ENCODE measurements at places on chromosomes 11 and 22.

GRCh38 chr22:25083807-25084200 lies 115.9 kb upstream of the CRYBB3 start:
- no peak for DNase-seq

GRCh38 chr11:32418836-32419235 lies 16.5 kb downstream of the WT1 start:
- no peak for DNase-seq

DNA sequence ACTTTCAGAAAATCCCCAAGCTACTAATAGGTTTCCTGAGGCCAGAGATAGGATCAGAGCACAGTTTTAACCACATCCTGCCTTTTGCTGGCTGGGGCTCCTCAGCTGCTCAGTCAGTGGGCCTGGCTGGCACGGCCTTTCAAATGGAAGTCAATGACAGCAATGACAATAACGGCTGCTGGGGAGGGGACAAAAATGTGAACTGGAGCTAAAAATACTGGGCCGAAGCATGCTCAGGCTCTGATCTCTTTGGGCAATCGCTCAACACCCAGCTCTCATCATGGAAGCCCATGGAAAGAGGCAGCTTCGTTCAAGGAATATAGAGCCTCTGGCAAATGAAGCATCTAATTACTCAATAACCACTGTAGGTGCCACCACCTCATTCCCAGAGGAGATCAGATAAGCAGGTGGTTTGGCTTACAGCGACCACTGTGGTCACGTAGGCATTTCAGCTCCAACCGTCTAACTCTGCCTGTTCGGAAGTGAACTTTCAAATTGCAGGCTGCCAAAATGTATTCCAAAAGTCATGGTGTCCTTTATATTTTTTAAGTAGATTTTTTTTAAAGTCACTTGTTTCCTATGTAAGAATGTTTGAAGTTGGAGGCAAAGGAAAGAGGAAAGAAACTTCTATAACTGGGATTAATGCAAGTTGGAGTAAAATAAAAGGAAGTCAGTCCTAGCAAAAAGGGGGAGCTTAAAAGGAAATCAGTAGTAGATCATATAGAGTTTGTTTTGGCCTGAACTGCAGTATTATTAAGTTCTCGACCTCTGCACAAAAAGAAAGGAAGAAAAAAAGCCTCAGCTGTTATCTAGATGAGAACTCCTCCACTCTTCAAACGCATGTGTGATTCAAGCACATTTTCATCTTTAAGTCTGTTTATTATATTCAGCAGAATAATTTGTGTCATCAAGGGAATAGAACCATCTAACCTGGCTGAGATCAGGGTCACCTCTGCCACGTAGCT lies 14.1 kb downstream of the WT1 start:
- no peak for DNase-seq

DNA sequence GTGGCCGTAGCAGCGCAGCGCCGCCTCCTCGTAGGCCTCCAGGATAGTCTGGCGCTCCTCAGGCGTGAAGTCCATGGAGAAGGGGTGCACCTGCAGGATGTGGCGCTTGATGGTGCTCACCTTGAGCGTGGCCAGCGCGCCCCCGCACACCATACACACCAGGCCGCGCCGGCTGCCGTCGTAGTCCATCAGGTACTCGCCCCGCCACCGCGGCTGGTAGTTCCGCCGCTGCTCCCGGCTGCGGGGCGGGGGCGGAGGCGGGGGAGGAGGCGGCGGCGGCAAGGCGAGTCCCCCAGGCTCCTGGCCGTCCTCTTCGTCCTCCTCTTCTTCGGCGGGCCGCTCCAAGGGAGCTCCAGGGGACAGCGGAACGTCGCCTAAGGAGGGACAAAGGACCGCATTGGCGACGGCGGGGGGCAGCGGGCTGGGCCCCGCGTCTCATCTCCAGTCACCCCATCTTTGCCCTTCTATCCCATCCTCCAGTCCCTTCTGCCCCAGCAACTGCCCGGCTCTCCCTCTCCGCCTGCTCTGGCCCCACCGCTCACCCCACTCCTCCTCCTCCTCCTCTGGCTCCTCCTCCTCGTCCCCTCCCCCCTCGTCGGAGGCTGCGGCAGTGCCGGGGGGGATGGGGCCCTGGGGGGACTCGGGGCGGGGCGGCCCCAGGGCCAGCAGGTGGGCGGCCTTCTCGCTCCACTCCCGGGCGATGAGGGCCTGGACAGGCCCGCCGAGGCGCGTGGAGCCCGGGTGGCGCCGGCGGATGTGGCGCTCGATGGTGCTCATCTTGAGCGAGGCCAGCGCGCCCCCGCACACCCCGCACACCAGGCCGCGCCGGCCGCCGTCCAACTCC lies 4.9 kb downstream of the ZFTA start:
- no peak for DNase-seq

DNA sequence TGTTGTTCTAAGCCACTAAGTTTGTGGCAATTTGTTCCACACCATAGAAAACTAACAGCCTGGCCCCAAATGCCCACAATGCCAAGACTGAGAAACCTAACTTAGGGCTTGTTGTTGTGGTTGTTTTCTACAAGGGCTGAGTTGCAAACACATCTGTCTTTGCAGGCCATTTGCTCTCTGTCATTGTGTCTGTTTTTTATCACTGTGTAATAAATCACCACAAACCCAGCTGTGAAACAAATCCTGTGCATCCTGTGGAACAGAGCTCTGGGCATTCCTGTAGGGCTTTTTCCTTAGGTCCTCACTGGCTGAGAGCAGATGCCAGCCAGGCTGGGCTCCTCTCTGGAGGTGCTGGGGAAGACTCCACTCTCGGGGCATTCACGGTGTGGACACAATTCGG lies 15.7 kb upstream of the SYT8 start:
- no peak for DNase-seq

- no peak for DNase-seq
These were observed 88.3 kb upstream of the CRTAM start for GRCh38 chr11:122750049-122750448.

DNA sequence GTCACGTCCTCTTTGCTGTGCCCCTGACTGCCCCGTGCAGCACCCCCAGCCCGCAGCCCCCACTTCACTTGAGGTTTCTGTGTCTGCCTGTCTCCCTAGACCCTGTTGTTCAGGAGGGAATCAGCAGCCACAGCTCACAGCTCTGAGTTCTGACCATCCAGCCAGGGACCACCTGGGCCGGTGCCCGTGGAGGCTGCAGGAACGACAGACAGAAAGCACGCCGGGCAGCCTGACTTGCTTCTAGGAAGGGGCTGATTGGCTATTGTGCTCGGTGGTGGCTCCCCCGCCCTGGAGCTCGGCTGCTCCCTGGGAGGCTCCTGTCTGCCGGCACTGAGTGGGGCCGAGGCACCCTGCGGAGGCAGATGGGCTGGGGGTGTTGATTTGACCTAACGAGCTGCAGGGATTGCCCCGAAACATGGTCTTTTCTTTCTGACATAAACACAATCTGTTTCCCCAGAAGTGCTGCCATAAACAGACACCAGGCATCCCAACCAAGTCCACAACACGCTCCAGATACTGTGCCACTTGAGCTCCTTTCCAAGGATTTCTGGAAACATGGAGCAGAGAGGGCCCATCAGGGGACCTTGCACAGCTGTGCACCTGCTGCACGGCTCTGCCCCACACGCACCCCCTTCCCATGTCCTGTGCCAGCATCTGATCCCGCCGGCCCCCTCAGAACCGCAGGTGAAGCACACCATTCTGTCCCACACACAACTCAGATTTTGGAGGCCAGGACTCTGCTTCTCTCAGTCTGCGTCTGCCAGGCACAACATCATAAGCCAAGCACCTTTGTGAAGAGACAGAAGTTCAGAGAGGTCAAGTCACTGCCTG lies 855.9 kb downstream of the TBC1D22A start:
- no peak for DNase-seq

- DNase-seq = no peak
These were observed 494.6 kb upstream of the LRRC4C start for GRCh38 chr11:41954034-41954433.

DNA sequence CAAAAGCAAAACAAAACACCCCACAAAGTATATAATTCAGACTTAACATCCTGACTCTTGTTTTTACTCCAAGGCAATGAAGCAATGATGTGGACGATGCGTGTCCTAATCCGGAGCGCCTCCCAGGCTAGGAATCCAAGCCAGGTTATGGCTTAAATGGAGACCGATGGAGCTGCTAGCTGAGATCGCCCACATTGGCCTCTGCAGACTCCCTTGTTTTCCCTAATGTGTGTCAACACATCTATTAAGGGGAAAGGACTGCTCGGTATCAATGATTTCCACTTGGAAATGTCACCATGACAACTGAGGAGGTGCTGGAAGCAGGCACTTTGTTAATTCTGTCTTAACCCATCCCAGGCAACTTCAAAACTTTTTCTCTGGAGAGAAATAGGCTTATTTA lies 311.7 kb downstream of the TBC1D22A start:
- no peak for DNase-seq

GRCh38 chr11:105603156-105603555 lies 6.7 kb upstream of the GRIA4 start:
- DNase-seq = no peak

GRCh38 chr11:85423316-85423715 lies 203.8 kb downstream of the DLG2 start:
- no peak for DNase-seq

DNA sequence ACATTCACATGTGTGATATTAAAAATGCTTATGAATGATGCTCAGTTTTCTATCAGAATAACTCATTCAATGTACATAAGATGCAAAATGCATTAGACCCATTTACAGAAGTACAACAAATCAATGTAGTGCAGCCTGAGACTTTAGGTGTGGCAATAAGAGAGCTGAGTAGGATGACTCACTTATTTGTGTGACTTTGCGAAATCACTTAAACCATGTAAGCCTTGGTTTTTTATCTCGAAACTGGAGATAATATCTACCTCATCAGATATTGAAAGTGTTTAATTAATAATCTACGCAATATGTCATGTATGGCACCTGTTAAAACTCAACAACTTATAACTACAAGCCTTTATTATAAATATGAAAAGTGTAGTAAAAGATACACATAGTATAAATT lies 105.7 kb upstream of the LUZP2 start:
- DNase-seq = no peak

DNA sequence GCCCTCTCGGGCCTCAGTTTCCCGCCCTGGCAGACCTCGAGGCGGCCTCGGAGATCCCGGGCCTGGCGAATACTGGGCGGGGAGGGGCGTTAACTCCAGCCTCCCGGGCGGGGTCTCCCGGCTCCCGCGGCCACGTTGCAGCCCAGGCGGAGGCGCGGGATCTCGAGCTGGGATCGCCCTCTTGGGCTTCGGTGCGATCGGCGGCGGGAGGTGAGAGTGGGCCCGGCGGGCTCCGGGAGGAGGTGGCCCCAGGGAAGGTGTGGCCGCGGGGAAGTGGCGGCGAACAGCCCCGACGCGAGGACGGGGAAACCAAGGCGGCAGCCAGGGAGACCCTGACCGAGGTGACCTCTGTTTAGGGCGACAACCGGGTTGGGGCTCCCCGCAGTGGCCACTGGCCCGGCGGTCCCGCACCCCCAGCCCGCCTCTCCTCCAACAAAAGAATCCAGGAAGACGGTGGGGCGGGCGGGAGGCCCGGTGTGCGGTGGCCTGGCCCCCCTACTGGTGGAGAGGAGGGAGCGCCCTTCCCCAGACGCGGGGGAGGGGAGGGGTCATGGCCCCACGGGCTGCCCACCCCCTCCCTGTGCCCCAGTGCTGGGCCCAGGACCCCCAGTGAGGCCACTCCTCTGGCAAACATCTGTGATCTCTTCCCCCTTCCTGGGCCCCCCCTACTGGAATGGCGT lies at the start of gene PHETA2:
TSS of gene PHETA2 (plus strand) at position 117 of the 680 bp plus-strand sequence. CDS start 3,046 bp downstream, outside the sequence.
- DNase-seq = peak; percentile 64

GRCh38 chr11:46361283-46362155 lies 14.3 kb downstream of the DGKZ start:
- peak; percentile 63 for DNase-seq

- no peak for DNase-seq
These were observed 24.0 kb upstream of the LRRC10B start for GRCh38 chr11:61484541-61484940.

GRCh38 chr11:108824545-108824944 lies 159.7 kb downstream of the DDX10 start:
- DNase-seq = no peak

DNA sequence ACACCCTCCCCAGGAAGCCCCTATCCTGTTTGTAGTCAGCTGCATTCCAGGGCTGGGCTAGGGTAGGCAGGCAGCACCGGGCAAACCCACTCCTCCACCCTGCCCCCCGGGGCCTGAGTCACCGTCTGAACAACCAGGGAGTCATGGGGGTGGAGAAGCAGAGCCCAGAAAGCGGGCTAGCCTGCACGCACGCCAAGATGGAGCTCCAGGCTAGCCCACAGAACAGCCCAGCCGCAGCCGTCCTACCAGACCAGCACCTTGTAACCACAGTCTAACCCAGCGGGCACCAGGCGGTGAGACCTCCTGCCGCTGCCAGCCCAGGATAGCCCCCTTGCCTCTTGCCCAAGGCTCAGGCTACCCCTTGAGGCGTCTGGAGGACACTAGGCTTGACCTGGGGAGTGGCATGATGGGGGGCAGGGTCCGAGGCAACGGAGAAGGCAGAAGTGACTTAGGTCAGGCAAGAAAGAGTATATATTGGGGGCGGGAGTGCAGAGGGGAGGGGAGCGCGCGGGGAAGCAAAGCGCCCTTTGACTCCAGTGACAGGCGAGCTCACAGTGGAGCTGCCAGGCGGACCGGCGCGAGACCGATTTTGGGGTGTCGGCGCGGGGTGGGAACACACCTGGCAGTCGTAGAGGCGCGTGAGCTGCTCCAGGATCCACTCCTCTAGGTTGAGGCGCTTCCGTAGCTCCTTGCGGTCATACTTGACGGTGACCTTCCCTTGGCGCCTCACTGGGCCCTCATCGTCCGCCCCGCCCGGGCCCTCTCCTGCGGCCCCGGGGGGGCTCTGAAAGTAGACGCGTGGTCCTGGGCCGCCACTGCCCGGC lies 734 bp downstream of the PPP1R14B start:
- peak; percentile 74 for DNase-seq

GRCh38 chr22:48366591-48366990 lies 1461.1 kb downstream of the BRD1 start:
- no peak for DNase-seq

- no peak for DNase-seq
These were observed 61.8 kb upstream of the ADA2 start for GRCh38 chr22:17281026-17281425.

DNA sequence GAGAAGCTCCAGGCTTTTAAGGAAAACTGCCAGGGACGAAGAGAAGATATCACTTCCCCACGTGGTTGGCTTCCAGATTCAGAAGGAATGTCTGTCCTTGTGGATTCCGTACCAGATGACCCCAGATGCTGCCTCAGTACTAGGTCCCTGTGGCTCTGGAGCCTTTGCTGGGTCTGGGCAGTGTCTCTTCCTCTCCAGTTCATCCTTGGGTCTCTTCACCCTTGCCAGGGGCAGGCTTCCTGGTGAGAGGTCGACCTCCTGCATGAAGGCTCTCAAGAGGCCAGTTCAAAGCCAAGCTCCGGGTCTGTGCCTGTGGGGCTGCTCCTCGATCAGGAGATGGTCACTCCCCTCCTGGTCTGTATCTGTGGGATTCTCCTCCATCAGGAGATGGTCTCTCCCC lies 74.7 kb upstream of the B3GAT1 start:
- DNase-seq = no peak

DNA sequence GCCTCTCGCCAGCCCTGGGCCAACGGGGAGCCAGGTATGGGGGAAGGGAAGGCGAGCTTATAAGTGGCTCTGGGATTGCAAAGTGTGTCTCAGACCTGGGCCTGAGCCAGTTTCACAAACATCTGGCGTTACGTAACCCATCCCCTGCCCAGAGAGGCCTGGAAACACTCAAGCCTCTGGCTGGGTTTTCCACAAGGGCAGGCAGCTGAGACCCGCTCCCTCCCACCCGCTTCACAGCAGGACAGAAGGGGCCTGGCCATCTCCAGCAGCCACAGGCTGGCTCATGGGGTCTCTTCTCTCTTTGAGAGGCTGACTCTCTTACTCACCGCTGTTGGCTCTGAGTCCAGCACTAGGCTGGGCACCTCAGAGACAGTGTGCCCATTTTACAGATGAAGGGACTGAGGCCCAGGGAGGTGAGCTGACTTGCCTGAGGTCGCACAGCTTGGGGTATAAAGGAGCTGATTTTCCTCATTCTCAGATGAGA lies 44.5 kb downstream of the TRIOBP start:
- no peak for DNase-seq

All from CD4-positive, alpha-beta T cell treated with Interleukin-4 for 1 hour (primary cell).